Endodermal cell (in vitro differentiated cells): ENCODE measurements at places on chromosomes 7 and 10. TPM values are rescaled to one million over a fixed set of nuclear protein-coding genes. Genes with fewer than 3 reads are reported as not detected.
A peak's percentile ranks its signal among the peaks of the same experiment; 100 is the strongest.

DNA sequence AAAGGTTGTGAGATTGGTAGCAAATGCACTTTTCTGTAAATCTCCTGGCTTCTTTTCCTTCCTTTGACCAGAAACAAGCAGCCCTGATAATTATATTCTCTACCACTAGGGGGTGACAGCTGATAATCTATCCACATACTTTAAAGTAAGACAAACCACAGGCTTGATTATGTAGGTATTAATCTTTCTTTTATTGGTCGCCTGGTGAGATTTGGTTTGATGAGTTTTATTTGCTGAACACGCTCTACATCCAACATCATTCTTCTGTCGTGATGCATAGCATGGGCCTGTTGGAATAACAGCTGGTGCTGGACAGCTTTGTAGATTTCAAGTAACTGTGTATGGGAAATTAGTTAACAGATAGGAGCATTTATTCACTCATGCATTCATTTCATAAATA lies 63.5 kb downstream of the ZNF365 start:
- no peaks in the 10 kb centered on the region for H3K27me3 ChIP-seq
- H3K27ac ChIP-seq, result no peak overlapping the region
- no peaks in the 10 kb centered on the region for H3K36me3 ChIP-seq
- H3K4me3 ChIP-seq, result no peak overlapping the region
- DNase-seq, result no peak
- peaks cover 4% of the 10 kb centered on the region for H3K4me1 ChIP-seq

DNA sequence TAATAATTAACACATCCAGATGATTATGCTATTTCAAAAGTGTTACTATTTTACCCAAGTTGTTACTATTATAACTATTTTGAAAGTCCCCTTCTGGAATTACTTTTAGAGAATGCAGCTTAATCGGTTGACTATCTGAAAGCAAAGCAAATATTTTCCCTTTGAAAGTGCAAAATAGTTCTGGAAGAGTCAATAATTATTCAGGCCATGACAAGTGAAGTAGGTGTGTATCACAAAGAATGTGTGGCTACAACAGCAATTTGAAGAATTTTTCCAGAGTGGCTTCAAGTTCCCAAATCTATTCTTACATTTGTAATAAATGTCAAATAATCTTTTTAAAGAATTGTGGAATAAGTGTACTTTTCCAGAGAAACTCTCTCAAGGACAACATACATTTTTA lies 42.8 kb downstream of the RNLS start:
- no peak overlapping the region for H3K27ac ChIP-seq
- no peaks in the 10 kb centered on the region for H3K36me3 ChIP-seq
- no peak overlapping the region for H3K4me3 ChIP-seq
- H3K27me3 ChIP-seq, result no peaks in the 10 kb centered on the region

GRCh38 chr10:116706281-116706680 lies 36.1 kb downstream of the HSPA12A start:
- no peak overlapping the region for H3K4me3 ChIP-seq
- no peaks in the 10 kb centered on the region for H3K36me3 ChIP-seq
- no peak overlapping the region for H3K27ac ChIP-seq
- DNase-seq, result peak; percentile 46

GRCh38 chr10:43117031-43117776 lies 21.0 kb upstream of the CSGALNACT2 start:
- no peaks in the 10 kb centered on the region for H3K36me3 ChIP-seq
- no peaks in the 10 kb centered on the region for H3K4me1 ChIP-seq
- no peaks in the 10 kb centered on the region for H3K27me3 ChIP-seq
- DNase-seq, result no peak
- H3K4me3 ChIP-seq, result no peak overlapping the region
- no peak overlapping the region for H3K27ac ChIP-seq

DNA sequence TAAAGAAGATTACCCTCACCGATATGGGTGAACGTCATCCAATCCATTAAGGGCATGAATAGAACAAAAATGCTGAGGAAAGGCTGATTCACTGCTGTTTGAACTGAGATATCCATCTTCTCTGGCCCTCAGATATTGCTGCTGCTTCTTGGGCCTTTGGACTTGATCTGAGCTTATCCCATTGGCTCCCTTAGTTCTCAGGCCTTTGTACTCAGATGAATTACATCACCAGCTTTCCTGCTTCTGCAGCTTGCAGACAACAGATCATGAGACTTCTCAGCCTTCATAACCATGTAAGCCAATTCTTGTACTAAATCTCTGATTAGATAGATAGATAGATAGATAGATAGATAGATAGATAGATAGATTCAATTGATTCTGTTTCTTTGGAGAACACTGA lies 40.2 kb downstream of the CYCS start:
- no peaks in the 10 kb centered on the region for H3K36me3 ChIP-seq
- no peak overlapping the region for H3K4me3 ChIP-seq
- no peak for DNase-seq

DNA sequence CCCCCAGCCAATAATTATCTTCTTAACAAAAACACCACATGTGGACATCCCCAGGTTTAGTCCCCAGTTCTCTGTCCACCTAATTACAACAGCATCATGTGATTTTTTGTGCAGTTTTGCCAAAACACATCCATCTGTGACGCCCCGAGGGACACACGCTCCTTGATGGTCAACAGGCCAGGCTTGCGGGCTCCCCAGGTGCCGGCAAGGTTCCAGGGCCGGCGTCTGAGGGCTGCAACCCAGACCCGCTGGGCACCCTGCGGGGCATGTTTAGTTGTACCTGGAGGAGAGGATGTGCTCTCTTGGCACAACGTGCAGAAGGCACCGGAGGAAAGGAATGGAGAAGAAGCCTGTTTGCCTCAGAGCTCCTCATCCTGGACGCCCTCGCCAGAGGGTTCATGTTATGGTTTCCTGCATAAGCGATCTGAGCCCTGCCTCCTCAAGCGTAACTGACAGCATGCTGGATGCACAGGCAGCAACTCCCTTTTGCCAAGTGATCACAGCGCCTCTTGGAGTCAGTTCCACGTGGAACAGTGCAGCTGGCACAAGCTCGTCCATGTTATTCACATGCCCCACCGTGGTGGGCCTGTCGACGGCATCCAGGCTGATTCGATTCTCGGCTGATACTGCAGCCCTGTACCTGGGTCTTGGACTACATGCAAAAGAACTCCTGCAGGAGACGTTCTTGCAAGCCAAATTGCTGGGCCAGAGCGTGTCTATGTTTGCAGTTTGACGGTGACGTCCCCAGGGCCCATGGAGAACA lies 41.6 kb downstream of the JAKMIP3 start:
- peak; percentile 36 for DNase-seq
- H3K27me3 ChIP-seq, result no peaks in the 10 kb centered on the region
- no peak overlapping the region for H3K4me3 ChIP-seq
- no peaks in the 10 kb centered on the region for H3K4me1 ChIP-seq
- H3K27ac ChIP-seq, result no peak overlapping the region

- peaks cover 16% of the 10 kb centered on the region for H3K4me1 ChIP-seq
- no peak overlapping the region for H3K4me3 ChIP-seq
- DNase-seq, result peak; percentile 56
- no peaks in the 10 kb centered on the region for H3K36me3 ChIP-seq
Measured at GRCh38 chr10:124736491-124737136, 7.6 kb downstream of the FAM53B start.

PRPS1L1 gene
- total RNA-seq, result not detected in 2 replicates

- H3K27ac ChIP-seq, result no peak overlapping the region
- no peaks in the 10 kb centered on the region for H3K36me3 ChIP-seq
- H3K4me1 ChIP-seq, result no peaks in the 10 kb centered on the region
- no peaks in the 10 kb centered on the region for H3K27me3 ChIP-seq
- no peak for DNase-seq
Measured at GRCh38 chr7:360454-361100, 70.6 kb downstream of the FOXL3 start.

CTNNA3 gene
- 4.3 and 7.2 TPM in 2 replicates for total RNA-seq

DNA sequence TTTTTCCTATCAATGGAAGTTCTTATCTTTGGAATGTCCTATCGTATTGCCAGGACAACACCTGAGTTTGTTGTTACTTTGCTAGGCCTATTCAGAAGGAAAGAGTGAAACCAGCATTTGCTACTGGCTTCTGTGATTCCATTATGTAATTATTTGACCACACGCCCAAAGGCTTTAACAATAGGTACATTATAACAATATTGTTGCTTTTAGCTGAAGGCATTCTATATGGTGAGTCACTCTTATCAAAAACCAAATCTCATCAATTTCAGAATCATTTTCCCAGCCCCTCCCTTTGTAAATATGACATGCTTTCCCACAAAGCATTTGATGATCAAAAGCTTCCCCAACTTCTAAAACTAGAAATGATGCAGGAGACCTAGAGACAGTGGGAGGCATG lies 294.4 kb upstream of the NEBL start:
- H3K36me3 ChIP-seq, result no peaks in the 10 kb centered on the region
- no peaks in the 10 kb centered on the region for H3K4me1 ChIP-seq
- H3K27ac ChIP-seq, result no peak overlapping the region
- H3K27me3 ChIP-seq, result no peaks in the 10 kb centered on the region

- peaks cover 4% of the 10 kb centered on the region for H3K4me1 ChIP-seq
- no peak overlapping the region for H3K4me3 ChIP-seq
- H3K36me3 ChIP-seq, result no peaks in the 10 kb centered on the region
- no peaks in the 10 kb centered on the region for H3K27me3 ChIP-seq
Measured at GRCh38 chr10:112843623-112844022, 106.4 kb upstream of the TCF7L2 start.

DNA sequence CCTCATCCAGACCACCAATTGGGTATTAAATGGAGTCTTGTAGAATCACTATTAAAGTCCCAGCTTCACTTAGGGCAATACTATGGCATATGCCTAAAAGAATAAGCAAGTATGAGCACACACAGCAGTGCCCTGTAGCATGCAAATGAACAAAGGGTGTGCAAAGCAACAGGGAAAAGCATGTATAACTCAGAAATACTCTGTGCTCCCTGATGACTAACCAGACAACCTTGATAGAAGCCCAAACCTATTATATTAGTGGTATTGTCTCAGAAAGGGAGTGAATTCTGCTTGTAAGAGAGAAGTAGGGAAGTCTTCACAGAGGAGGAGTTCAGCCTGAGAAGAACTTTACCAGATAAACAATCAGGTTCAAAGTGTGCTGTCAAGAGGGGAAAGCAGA lies 131.2 kb downstream of the DGKI start:
- H3K4me3 ChIP-seq, result no peak overlapping the region
- H3K27me3 ChIP-seq, result no peaks in the 10 kb centered on the region
- no peak overlapping the region for H3K27ac ChIP-seq
- no peaks in the 10 kb centered on the region for H3K4me1 ChIP-seq

DNA sequence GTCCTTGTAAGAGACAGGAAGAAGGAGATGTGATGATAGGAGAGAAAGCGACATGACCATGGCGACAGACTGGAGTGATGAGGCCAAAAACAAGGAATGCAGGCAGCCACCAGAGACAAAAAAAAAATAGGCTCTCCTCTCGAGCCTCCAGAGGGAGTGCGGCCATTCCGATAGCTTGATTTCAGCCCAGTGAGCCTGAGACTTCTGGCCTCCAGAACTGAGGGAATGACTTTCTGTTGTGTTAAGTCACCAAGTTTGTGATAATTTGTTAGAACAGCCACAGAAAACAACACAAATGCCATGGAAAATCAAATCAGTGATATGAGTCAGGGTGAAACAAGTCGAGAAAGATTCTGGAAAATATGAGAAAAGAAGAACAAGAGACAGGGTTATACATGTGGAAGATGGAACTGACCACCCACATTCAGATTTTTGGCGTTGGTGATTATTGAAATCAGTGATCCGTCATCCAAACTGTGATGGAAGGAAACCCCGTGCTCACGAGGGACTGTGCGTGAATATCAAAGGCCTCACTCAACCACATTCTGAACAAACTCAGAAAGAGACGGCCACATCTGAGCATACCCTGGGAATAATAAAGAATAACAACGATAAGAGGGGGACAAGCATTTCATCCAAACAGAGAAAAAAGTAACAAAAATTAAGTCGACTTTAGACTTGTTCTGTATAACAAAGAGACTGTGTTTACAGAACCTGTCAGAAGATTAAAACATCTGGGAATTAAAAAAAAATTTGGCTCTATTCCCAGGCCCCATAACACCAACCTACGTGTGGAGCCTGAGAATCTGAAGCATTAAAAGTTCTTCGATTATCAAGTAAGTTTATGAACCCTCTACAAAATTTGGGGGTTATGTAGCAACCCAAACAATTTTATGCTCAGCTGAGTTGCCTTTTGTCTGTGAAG lies 72.1 kb downstream of the EEPD1 start:
- no peak for DNase-seq
- no peaks in the 10 kb centered on the region for H3K27me3 ChIP-seq
- H3K27ac ChIP-seq, result no peak overlapping the region

CFAP70 gene
- total RNA-seq, result 0.70 and 0.77 TPM in 2 replicates

IKZF1 gene
- total RNA-seq, result 0.18 and 0.55 TPM in 2 replicates

- no peaks in the 10 kb centered on the region for H3K27me3 ChIP-seq
- H3K27ac ChIP-seq, result no peak overlapping the region
- peak; percentile 68 for DNase-seq
- H3K4me1 ChIP-seq, result no peaks in the 10 kb centered on the region
- H3K36me3 ChIP-seq, result no peaks in the 10 kb centered on the region
Measured at GRCh38 chr10:84537447-84537931, 209.1 kb downstream of the CCSER2 start.

- peaks cover 11% of the 10 kb centered on the region for H3K36me3 ChIP-seq
- peaks cover 3% of the 10 kb centered on the region for H3K4me1 ChIP-seq
- no peak for DNase-seq
Measured at GRCh38 chr7:83413424-83413823, 235.5 kb downstream of the SEMA3E start.

CFAP69 gene
- 2.4 and 4.9 TPM in 2 replicates for total RNA-seq
